ENCODE measurements at places on chromosomes 7 and 10. TPM values are rescaled to one million over a fixed set of nuclear protein-coding genes. Genes with fewer than 3 reads are reported as not detected.

The TSPAN14 gene
- total RNA-seq, result 42.4 TPM

The ATRNL1 gene
- 2.5 TPM for total RNA-seq

The TUBB8 gene
- 0.88 TPM for total RNA-seq

The HKDC1 gene
- total RNA-seq, result 0.13 TPM

The VIPR2 gene
- total RNA-seq, result 71.0 TPM

- DNase-seq, result no peak
Observed at GRCh38 chr10:113534423-113534822, 18.4 kb upstream of the HABP2 start.

GRCh38 chr10:16386855-16387254 lies 50.0 kb upstream of the PTER start:
- DNase-seq, result no peak

DNA sequence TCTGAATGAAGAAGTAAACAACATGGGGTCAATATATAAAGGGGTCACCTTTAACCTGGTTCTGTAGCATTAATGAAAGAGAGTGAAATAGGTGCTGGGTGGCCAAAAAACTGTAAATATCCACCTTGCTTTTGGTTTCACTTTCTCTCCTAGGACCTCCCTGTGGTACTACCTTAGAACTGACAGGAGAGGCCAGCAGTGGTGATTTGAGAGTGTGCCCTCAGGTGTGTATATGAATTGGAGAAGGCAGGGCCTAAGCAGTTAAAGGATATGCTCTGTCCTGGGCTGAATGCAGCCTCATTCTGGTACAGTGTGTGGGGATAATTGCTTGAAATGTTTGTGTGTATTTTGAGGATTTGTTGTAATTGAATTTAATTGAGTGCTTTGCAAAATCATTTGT lies 62.0 kb downstream of the BBS9 start:
- DNase-seq, result no peak

DNA sequence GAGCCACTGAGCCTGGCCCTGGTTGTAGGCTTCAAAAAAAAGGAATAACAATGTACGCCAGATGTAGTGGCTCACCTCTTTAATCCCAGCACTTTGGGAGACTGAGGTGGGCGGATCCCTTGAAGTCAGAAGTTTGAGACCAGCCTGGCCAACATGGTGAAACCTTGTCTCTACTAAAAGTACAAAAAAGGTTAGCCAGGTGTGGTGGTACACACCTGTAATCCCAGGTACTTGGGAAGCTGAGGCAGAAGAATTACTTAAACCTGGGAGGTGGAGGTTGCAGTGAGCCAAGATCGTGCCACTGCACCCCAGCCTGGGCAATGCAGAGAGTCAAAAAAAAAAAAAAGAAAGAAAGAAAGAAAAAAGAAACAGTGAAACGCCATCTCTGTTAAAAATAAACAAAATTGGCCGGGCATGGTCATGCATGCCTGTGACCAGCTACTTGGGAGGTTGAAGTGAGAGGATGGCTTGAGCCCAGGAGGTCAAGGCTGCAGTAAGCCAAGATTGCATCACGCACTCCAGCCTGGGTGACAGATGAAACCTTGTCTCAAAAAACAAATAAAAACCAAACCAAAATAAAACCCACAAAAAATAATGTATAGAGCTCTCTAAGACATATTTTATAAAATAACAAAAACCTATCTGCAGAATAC lies 4.7 kb upstream of the KLHDC10 start:
- DNase-seq, result no peak
